Activated T-helper 9 cell treated with anti-CD3 and anti-CD28 coated beads, Interleukin-2, amount 50 U/mL, for 16 hours (primary cell): ENCODE measurements at places on chromosomes 4 and X.

DNA sequence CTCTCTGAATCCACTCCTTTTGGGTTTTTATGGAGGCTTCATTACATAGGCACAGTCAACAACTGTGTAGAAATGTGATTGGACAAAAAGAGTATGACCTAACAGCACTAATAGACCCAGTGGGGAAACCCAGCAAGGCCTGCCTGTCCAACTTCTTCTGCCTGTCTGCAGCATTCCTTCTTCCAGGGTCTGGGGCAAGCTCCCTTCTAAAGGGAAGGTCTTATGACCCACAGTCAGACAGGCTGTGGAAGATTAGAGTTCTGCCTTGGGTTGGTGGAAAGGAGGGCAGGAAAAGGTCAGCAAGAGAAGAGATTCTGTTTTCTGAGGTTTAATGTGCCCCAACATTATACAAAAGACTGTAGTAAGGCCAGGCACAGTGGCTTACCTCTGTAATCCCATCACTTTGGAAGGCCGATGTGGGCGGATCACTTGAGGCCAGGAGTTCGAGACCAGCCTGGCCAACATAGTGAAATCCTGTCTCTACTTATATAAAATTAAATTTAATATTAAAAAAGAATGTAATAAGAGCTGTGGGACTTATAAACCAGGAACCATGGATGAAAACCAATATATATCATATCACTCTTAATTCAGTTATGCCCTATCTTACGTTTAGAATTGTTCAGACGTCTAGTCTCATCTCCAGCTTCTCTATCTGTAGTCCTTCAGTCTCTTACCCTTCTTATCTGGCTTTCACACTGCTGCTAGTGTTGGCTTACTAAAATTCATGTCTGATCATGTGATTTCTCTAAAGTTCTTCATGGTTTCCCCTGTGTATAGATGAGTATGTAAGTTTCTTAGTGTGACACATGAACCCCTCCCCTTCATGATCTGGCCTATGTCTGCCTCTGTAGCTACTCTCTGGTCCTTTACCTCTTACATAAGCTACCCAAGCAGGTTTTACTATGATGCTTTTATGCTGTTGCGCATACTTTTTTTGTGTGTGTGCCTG, 6.2 kb downstream of the CLCN3 start:
- no peak for DNase-seq

- DNase-seq = no peak
These were observed 34.9 kb downstream of the TIGD2 start for GRCh38 chr4:89146196-89146595.

GRCh38 chr4:5051278-5052203, at the start of gene STK32B:
STK32B (plus strand) TSS chr4:5051480.
- DNase-seq = no peak

DNA sequence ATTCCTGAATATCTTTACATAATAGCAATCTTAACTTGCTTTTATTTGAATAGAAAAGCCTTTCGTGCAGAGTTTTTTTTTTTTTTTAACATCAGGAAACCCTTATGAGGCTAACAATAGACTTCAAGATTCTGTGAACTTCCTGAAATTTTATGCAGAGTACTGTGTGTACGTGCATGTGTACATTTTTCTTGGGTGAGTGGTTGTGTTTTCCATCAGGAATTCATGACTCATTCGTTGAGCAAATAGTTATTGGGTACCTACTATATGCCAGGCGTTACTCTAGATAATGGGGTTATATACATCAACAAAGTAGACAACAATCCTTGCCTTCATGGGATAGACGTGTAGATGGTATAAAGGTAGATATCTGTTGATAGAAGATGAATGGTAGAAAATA, 59.1 kb downstream of the MRPL1 start:
- DNase-seq = no peak

GRCh38 chr4:155941820-155942219, 11.8 kb downstream of the CTSO start:
- DNase-seq = no peak

- no peak for DNase-seq
These were observed 618.2 kb upstream of the PCDH10 start for GRCh38 chr4:132530861-132531260.

DNA sequence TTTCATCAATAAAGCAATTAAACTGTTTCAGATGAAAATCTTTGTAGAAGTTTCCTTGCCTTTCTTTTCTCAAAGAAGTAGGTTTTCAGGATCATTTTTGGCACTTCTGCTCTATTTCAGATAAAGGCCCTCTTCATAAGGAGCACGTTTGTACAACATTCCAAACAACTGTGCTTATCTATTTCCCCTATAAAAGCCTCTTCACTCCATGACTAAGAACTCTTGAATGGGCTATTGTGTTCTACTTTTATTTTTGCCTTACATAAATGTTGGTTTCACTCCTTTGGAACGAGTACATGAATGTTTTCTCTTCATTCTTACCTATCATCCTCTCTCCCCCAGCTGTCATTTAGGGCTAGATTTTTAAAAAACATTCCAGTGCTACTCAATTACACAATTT, 288.0 kb upstream of the PPP1R2C start:
- DNase-seq = no peak

DNA sequence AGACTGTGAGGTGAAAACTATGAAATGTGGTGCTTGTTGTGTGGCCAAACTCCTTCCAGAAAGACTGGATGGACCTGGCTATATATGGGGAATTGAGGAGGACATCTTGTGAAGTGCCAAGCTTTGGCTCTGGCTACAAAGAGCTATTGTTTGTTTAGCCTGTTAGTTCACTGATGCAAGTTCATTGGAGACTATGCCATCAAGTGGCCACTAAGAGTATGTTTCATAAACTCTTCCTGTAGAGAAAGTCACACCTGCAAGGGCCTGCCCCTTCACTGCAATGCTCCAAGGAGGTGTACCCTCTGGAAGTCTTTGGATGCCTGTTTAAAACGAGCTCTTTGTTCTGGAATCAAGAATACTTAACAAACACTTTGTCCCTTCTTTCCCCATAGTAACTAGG, 382.0 kb downstream of the GABRG1 start:
- no peak for DNase-seq

DNA sequence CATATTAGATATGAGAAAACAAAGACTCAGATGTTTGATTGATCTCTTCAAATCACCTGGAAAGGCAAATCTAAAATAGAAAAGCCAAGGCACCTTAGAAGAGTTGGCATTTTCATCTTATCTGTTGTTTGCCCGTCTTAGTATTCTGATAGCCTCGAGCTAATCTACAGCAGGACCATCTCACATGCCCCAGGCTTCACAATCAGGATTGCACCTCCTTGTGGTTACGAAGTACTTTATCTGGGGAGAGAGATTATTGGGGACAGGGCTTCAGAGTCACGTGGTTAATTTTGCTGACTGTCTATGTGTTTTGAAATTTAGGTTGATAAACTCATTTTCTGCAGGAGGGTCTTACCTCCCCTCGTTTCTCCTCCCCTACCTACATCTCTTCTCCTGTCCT, 313.1 kb upstream of the ANXA10 start:
- DNase-seq = no peak

- no peak for DNase-seq
These were observed 13.4 kb upstream of the ADH4 start for GRCh38 chr4:99157478-99157935.

DNA sequence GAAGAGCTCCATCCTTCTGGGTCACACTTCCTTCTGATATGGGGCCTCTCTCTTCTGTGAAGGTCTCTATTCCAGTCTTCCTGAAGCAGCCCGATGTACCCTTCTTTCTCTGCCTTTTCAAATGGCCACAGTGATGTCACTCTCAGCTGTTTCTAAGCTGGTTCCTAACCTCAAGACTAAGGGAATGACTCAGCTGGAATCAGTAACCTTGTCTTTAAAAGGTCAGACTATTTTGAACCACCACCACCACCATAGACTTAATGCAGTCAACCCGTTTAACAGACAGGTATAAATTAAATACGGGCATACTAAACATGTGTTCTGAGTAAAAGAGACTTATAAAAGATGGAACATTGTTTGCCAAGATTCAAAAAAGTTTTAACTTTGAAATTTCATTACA, 121.0 kb downstream of the PPA2 start:
- no peak for DNase-seq

DNA sequence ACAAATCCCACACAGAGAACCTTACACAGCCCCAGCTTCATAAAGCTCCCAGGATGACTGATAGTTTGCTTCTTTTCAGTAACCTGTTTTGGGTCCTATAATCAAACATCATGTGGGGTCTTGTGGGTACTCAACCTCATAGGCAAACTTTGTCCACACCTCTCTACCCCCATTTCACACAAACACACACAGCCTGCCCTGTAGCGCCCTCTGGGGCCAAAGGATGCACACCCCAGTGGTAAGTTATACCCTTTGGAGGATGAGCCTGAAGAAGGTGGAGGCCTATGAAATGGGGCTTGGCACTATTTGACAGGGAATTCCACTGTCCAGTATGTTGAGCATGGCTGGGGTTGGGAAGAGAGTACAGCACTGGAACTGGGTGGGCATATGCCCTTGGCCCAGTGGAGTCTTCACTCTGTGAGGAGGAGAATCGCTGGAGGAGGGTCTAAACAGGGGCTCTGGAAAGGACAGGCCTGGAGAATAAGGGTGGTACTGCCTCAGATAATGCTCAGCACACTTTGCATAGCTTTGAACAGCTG, 30.5 kb upstream of the COL25A1 start:
- no peak for DNase-seq

DNA sequence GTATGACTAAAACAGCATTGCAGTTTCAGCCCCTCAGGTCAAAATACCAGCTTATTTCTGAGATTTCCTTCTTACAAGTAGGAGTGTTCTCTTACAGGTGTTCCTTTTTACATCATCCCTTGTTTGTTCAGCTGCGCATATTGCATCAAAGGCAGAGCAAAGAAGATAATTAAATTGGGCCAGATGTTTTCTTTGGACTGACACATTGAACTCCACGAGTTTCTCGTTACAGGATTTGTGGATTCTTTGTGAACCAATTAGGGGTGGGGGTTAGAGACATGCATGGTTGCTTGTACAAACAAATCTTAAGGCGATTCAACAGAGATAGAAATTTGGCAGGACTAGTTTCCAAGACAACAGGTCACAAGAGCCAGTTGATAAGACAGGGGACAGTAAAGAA, 95.7 kb downstream of the SPANXN4 start:
- DNase-seq = no peak

DNA sequence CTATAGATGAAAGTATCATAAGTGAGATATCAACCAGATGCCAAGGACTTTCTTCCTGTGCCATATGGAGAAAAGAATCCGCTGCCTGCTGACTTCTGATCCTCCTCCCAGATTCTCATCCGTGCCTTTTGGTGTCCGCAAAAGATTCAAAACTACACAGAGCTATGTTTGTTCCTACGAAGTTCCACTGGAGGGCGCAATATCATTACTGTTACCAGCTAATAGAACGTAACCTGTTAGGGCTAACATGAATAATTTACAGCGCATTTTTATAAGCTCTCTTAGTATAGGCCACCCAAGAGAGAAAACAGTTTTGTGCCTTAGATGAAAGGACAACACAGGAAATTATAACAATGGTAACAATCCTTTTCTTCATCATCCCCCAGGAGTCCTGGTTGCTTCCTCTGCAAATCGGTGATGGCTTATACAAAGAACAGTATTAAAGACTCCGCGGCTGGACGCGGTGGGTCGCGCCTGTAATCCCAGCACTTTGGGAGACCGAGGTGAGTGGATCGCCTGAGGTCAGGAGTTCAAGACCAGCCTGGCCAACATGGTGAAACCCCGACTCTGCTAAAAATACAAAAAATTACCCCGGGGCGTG, 22.8 kb upstream of the CENPVL3 start:
- no peak for DNase-seq

- no peak for DNase-seq
These were observed 344.3 kb downstream of the BCOR start for GRCh38 chrX:39753293-39753996.
